ENCODE measurements at places on chromosomes 5 and 9.

GRCh38 chr9:36911601-36912412 lies 122.3 kb downstream of the PAX5 start:
- no peak for DNase-seq

GRCh38 chr5:13606051-13606450 lies 338.4 kb downstream of the DNAH5 start:
- DNase-seq, result no peak

DNA sequence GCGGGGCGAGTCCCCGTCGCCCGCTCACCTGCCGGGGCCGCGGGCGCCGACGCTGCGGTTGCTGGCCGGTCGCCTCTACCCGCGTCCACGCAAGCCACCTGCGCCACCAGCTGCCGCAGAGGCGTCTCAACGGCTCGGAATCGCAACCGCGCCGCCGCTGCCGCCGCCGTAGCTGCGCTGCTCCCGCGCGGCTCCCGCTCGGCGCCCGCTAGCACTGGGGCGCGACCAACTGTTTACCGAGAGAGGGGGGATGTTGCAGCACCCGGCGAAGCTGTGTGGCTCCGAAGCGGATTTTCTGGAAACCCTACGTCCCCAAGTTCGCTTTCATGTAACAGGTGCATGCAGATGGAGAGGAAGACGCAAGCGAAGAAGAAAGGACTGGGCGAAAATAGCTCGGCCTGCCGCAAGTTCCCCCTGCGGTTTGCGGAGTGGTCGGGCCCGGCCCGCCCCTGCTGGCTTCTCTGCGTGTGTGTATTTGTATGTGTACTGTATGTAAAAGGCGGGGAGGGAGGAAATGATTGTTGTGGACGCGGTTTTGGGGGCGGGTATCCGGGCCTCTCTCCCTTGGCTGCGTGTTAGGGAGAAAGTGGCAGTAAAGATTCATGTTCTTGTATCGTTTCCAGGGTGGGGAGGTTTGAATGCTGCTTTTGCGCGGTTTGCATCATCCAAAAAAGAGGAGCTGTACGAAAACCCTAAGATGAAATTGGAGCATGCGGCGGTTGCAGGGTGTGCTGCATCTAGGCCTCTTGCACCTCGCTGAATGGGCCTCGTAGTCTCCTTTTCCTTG lies at the start of gene PSIP1:
TSS of gene PSIP1 (minus strand) at position 182 of the 787 bp plus-strand sequence. CDS start 782 bp downstream, outside the sequence.
- DNase-seq, result peak; percentile 75

GRCh38 chr5:6544561-6544935 lies 88.3 kb downstream of the NSUN2 start:
- no peak for DNase-seq

DNA sequence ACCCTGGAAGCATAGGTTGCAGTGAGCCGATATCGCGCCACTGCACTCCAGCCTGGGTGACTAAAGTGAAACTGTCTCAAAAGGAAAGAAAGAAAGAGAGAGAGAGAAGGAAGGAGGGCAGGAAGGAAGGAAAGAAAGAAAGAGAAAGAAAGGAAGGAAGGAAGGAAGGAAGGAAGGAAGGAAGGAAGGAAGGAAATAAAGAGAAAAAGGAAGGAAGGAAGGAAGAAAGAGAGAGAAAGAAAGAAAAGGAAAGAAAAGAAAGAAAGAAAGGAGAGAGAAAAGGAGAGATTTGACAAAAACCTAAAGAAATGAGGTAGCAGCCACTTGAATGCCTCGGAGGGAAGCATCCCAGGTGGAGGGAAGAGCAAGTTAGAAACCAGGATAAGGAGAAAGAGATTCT lies 44.6 kb downstream of the MSX2 start:
- DNase-seq, result no peak

DNA sequence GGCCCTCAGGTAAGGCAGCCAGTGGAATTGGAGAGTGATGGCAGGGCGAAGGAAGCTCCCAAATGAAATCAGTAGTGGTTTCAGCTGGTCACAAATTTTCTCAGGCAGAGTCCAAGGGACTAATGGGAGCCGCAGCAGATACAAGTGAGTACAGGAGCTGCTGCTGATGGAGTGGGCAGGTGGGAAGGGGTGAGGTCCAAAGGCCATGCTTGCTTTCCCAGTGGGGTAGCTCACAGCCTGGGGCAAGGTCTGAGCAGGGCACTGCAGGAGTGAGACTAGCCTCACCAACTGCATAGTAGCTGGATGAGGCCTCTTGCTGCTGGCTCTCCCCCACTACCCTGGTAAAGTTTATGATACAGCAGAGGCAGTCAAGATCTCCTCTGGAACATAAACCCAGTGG lies 38.2 kb downstream of the MTAP start:
- no peak for DNase-seq

DNA sequence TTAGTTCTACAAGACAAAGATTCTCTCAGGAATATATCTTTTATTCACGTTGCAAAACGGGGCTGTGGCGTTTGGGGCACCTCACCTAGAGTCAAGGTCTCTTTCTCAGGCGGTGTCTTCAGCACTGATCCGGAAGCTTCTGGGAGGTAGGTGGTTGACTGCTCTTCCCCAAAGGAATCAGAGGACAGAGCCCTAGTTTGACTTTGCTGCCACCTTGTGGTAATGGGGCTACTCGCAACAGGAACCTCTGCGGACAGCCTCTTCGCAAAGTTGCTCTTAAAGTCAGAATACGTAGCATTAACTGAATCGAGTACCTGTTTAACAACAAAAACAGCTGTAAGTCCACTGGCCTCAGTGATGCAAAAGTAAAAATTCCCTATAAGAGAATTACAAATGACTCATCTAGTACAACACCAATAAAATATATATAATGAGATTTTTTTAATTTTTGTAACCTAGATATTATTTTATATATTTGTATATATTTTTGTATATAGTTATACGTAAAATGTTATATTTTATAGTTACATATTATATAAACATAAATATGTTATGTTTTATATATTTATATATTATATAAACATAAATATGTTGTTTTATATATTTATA lies 13.3 kb upstream of the GPX8 start:
- DNase-seq, result peak; percentile 81

DNA sequence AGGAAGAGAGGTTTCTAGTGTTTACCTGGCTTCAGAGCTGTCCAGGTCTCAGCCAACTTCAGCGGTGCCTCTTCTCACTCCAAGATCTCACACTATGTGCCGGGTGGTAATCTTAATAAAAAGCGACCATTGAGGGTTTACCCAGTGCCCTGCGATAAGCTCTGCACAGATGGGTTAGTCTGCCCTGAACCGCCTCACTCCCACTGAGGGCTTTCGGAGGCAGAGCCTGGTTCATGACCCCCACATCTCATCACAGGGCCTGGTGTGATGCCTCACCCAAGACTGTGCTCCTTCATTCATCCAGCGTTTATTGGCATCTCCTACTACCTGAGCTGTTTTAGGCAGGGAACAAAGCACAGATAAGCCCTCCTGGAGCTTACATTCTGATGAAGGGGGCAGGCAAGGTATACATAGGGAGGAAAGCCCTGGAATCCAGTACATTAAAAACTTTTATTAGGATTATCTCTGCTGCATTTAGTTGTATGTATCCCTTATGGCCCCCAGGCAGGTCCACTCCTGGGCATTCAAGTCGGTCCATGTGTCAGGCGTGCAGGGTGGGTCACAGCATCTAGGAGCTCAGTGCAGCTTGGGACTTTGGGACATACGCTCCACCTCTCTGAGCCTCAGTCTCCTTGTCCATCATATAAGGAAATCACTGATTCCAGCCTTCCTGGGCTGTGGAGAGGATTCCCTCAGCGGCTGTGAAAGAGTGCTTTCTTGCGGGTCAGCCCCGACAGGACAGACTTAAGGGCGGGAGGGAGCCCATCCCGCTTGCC lies 613 bp upstream of the COL15A1 start:
- DNase-seq, result no peak

GRCh38 chr5:74953937-74954720 lies 87.9 kb upstream of the FAM169A start:
- peak; percentile 56 for DNase-seq

DNA sequence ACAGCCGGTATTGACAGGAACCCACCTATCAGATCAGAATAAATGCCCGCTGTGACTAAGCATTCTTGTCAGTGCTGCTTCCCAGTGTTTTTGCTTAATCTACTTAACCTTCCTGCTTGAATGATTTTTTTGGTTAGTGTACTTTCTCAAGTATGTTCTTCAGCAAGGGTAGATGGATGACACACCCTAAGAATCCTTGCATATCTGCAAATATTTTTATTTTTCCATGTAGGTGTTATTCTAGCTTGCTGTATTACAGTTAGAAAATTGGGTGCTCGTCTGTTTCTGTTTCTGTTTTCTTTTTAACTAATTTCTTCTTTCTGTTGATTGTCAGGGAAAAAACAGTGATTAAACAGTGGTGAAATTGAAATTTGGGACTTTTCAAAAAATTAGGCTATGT lies 64.5 kb downstream of the SEC61B start:
- no peak for DNase-seq

DNA sequence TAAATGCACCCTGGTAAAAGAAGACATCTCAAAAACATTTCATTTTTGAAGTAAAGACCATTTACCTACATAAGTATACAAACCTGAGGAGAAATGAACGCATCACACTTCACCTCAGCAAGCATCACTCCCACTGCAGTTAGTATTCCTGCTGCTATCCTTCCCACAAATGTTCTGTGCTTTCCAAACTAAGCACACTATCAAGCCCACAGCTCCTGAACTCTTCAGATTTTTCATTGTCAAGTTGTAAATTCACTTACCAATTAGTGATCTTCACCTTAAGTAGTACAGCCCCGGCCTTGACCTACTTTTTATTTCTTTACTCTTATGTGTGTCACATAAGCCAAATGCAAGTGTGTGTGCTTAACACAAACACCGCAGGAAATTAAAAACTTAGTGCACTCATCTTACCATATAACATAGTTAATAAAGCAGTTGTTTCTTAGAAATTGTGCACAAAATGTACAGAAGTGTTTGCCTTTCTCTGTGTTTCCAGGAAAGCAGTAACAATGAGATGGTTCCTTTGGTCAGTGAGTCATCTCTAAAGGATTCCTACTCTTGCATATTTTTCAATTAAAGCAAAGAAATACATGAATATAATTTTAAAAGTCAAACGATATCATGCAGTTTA lies 169.4 kb downstream of the APBA1 start:
- peak; percentile 25 for DNase-seq

DNA sequence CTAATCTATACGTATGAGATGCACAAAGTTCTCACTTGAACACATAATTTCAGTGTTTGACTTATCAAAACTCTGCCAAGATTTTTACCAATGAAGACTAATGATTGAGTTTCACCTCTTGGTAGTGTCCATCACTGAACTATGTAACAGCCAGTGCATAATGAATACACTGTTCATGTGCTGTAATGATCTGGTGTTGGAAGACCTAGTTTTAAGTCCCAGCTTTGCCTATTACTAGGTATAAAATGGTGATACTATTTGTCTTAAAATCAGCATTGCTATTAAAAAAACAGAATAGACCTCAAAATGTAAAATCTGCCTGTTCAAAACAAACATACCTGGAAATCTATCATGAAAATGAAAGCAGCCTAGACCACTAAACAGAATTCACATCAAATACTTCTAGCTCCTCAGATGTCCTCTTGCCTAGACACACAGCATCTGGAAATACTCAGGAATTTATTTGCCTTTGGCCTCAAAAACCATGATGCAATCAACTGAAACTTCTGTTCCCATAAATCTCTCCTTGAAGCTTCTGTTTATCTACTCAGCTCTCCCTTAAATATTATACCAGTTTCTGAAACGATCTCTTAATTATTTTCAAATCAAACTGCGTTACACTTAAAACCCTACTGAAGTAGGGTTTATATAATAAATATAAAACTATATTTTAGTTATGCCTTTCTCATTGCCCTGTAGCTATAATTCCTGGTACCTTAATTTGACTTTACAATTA lies 38.1 kb downstream of the MRPS27 start:
- peak; percentile 90 for DNase-seq

DNA sequence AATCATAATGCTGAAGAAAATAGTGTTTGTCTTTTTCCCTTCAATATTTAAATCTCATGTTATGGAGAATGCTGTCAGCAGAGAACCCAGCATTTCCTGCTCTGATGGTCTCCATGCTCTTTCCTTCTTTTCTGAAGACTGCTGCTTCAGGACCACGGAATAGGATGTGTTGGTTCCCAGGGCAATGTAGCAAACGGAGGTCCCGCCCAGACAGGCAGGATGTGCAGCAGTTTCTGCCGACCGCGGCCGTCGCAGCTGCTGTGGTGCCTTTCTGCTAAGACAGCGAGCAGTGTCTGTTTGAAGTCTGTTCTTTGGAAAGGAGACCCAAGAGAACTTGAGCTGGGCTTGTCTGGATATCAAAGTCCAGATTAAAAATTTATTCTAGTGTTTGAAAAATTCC lies 654.3 kb downstream of the CCDC171 start:
- DNase-seq, result peak; percentile 74

DNA sequence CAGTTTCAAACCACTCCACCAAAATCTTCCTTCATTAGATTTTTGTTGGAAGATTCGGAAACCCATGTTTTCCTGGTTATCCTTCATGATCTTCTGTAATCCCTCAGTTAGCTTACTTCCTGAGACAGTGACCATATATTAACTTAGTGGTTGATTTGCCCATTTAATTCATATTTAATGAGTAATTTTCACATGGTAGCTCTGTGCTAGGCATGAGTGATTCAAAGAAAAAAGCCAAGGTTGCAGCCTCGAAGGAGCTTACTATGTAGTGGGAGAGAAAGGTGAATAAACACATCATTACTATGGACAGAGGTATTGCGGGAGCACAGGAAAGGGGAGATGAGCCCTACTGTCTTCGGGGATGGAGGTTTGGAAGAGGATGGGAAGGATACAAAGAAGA lies 158.5 kb downstream of the TLE1 start:
- DNase-seq, result no peak

GRCh38 chr5:100430268-100431195 lies 104.6 kb upstream of the FAM174A start:
- DNase-seq, result peak; percentile 49

DNA sequence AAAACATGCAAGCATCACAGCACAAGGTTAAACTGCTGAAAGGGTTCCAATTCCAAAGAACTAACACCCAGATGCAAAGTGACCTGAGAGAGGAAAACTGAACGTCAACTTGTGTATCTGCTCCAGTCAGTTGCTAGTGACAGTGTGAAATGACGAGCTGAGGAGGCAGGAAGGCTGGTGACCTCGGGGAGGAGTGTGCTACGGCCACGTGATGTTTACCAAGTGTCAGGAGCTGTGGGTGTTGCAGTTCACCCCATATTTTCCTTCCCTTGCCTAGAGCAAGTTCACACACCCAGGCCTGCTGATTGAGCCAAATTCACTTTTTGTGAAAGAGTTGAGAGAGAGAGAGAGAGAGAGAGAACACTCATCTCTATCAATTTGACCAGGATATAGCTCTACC lies 231.6 kb upstream of the ANKH start:
- no peak for DNase-seq

- no peak for DNase-seq
Measured at GRCh38 chr5:139732019-139732418, 63.6 kb upstream of the PSD2 start.
